ENCODE measurements at places on chromosomes 11 and 22. TPM values are rescaled to one million over a fixed set of nuclear protein-coding genes. Genes with fewer than 3 reads are reported as not detected.

The GAL gene
- not detected for total RNA-seq

The MIOX gene
- not detected for total RNA-seq

- H3K36me3 ChIP-seq, result peaks cover 18% of the 10 kb centered on the region
- H3K27ac ChIP-seq, result no peak overlapping the region
- DNase-seq, result no peak
- H3K4me3 ChIP-seq, result no peak overlapping the region
Measured at GRCh38 chr11:130237282-130238006, 77.3 kb downstream of the ZBTB44 start.

DNA sequence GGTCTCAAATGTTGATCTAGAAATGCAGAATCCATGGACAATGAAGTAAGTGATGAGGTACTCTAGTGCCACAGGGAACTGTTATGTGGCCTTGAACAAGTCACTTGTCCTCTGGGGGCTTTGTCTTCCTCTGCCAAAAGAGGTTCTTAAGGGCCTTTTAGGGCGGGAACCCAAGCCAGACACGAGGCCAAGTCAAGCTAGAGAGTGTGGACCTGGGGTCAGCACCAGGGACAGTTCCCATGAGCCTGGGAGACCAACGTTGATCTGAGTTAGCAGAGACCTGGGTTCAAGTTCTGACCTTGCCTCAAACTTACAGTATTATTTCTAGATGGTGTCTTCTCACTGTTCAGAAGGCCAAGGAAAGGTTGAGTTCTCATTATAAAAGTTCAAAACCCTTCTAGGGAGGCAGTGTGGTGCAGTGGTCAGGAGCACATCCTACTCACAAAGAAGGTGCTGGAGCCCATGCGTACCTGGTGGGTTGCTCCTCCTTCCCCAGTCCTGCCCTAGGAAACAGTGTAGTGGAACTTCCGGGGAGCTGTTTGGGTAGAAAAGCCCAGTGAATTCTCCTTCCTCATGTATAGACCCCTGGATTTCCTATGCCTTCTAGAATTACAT lies 121.5 kb downstream of the CHST1 start:
- no peak for DNase-seq
- H3K27me3 ChIP-seq, result no peaks in the 10 kb centered on the region
- H3K27ac ChIP-seq, result no peak overlapping the region
- no peak overlapping the region for H3K4me3 ChIP-seq
- no peaks in the 10 kb centered on the region for H3K36me3 ChIP-seq

DNA sequence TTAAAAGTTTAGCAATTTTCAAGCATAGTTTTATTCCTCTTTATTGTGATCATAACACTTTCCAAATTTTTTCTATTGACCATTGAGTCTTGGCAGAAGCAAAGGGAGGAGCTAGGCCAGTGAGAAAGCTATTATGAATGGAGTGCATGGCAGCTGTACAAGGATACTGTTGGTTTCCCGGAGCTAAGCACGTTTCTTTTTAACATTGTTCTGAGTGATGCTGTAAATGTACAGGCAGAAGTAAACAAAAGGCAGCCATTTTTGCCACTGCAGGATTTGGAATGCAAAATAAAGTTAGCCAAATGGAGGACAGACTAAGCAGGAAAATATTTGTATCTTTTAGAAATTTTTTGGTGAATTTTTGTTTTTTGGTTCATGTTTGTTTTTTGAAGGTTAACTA lies 16.2 kb downstream of the CBL start:
- H3K4me3 ChIP-seq, result no peak overlapping the region
- H3K27ac ChIP-seq, result no peak overlapping the region
- no peaks in the 10 kb centered on the region for H3K27me3 ChIP-seq
- H3K36me3 ChIP-seq, result no peaks in the 10 kb centered on the region
- H3K4me1 ChIP-seq, result no peaks in the 10 kb centered on the region

GRCh38 chr11:32034680-32035079 lies 56.2 kb upstream of the RCN1 start:
- no peak overlapping the region for H3K27ac ChIP-seq
- no peak overlapping the region for H3K4me3 ChIP-seq
- H3K27me3 ChIP-seq, result no peaks in the 10 kb centered on the region
- no peak for DNase-seq
- H3K4me1 ChIP-seq, result no peaks in the 10 kb centered on the region

DNA sequence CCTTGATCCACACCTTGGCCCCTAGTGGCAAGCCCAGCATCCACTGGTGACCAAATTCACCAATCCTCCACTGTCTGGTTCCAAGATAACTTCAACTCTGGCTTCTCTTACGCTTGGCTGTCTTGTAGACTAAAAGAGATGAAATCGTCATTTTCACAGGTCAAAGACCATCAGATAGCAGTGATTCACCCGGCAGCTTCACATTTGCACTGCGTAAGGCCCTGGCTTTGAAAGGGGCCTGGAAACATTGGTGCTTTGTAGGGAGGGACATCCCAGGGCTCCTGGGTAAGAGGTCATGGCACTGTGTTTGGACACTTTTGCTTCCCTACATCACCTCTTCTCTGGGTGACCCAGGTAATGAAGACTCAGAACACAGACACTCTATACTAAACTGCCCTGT lies 30.1 kb upstream of the FADD start:
- no peak for DNase-seq
- H3K27ac ChIP-seq, result no peak overlapping the region
- no peaks in the 10 kb centered on the region for H3K36me3 ChIP-seq
- no peak overlapping the region for H3K4me3 ChIP-seq
- H3K4me1 ChIP-seq, result no peaks in the 10 kb centered on the region
- no peaks in the 10 kb centered on the region for H3K27me3 ChIP-seq

GRCh38 chr11:76206327-76207081 lies at the start of gene WNT11:
Gene WNT11 (minus strand): TSS chr11:76206502. CDS start chr11:76206407, 95 bp downstream.
- no peaks in the 10 kb centered on the region for H3K27me3 ChIP-seq
- H3K4me3 ChIP-seq, result peak within 1 kb of the TSS; percentile 23
- peaks cover 48% of the 10 kb centered on the region for H3K4me1 ChIP-seq
- H3K27ac ChIP-seq, result peak within 1 kb of the TSS; percentile 28
- H3K36me3 ChIP-seq, result peaks cover 11% of the 10 kb centered on the region

DNA sequence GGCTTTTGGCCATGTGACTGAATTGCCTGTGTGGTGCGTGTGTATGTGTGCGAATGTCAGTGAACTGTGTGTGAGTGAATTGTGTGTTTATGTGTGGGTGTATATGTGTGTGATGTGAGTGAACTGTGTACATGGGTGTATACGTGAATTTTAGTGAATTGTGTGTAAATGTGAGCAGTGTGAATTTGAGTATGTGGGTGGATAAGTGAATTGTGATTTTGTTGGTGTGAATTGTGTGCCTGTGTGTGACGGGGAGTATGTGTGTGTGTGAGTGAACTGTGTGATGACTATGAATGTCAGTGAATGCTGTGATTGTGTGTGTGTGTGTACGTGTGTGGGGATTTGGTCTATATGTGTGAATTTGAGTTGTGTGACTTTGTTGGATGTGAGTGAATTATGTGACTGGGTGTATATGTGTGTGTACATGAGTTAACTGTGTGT lies 3.5 kb downstream of the DDTL start:
- no peak overlapping the region for H3K4me3 ChIP-seq
- no peaks in the 10 kb centered on the region for H3K27me3 ChIP-seq
- no peak overlapping the region for H3K27ac ChIP-seq
- no peaks in the 10 kb centered on the region for H3K4me1 ChIP-seq

DNA sequence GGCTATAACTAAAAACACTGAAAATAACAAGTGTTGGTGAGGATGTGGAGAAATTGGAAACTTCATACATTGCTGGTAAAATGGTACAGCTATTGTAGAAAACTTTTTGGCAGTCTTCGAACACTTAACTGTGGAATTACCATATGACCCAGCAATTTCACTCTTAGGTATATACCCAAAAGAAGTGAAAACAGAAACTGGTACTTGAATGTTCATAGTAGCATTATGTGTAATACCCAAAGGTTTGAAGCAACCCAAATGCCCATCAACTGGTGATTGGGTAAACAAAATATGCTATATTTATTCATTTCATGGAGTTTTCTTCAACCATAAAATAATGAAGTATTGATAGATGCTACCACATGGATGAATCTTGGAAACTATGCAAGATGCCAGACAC lies 40.8 kb upstream of the FTH1 start:
- H3K4me1 ChIP-seq, result no peaks in the 10 kb centered on the region
- no peaks in the 10 kb centered on the region for H3K36me3 ChIP-seq
- no peak overlapping the region for H3K4me3 ChIP-seq
- no peak for DNase-seq

The DRD4 gene
- total RNA-seq, result not detected

The SC5D gene
- total RNA-seq, result 48.9 TPM

The SMC1B gene
- total RNA-seq, result not detected

- no peak overlapping the region for H3K4me3 ChIP-seq
- H3K27ac ChIP-seq, result no peak overlapping the region
- no peaks in the 10 kb centered on the region for H3K4me1 ChIP-seq
- no peaks in the 10 kb centered on the region for H3K36me3 ChIP-seq
- peak; percentile 71 for DNase-seq
- no peaks in the 10 kb centered on the region for H3K27me3 ChIP-seq
Measured at GRCh38 chr11:7098235-7098832, 9.5 kb downstream of the RBMXL2 start.

The FXYD6 gene
- total RNA-seq, result 70.0 TPM

- peaks cover 8% of the 10 kb centered on the region for H3K4me1 ChIP-seq
- peak overlapping the region; percentile 73 for H3K4me3 ChIP-seq
- DNase-seq, result peak; percentile 86
- H3K27me3 ChIP-seq, result no peaks in the 10 kb centered on the region
- H3K36me3 ChIP-seq, result no peaks in the 10 kb centered on the region
Measured at GRCh38 chr22:17639247-17639741, 737 bp downstream of the BCL2L13 start.

DNA sequence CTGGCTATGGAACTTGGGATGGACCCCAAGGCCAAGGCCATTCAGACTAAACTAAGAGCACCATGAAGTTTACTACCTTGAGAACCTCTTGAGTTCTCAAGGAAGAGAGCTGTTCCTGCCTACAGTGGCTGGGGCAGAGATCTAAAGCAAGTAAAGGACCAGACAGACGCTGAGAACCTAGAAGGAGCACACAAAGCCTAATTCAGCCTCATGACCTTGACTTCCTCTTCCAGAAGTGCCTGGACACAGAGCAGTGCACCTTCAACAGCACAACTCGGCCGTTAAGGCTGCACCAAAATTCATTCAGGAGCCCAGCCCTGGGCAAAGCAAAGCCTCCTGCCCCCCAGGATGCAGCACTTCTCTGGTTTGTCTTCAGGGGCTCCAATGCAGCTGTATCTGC lies 82.9 kb upstream of the AKIP1 start:
- no peak overlapping the region for H3K27ac ChIP-seq
- H3K27me3 ChIP-seq, result no peaks in the 10 kb centered on the region
- H3K4me3 ChIP-seq, result no peak overlapping the region
- H3K4me1 ChIP-seq, result no peaks in the 10 kb centered on the region
- no peak for DNase-seq

DNA sequence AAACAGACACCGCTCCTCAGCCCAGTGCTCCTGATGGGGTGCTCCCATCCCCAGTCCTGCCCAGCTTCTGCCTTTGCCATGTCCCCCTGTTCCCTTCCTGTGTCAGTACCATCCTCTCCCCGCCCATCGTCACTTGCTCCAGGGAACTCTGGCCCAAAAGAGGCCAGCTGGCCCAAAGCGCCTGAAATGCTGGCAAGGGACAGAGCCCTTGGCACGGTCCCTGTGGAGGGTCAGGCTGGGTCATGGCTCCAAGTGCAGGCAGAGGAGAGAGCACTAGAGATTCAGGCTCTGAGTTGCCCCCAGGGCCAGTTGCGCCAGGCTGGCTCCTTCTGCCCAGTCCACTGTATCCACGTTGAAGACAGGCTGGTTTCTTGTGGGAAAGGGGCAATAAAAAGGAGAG lies 8.4 kb upstream of the HDHD5 start:
- H3K27ac ChIP-seq, result peak overlapping the region; percentile 58
- DNase-seq, result no peak
- H3K36me3 ChIP-seq, result no peaks in the 10 kb centered on the region
- H3K4me1 ChIP-seq, result no peaks in the 10 kb centered on the region
- H3K4me3 ChIP-seq, result no peak overlapping the region

DNA sequence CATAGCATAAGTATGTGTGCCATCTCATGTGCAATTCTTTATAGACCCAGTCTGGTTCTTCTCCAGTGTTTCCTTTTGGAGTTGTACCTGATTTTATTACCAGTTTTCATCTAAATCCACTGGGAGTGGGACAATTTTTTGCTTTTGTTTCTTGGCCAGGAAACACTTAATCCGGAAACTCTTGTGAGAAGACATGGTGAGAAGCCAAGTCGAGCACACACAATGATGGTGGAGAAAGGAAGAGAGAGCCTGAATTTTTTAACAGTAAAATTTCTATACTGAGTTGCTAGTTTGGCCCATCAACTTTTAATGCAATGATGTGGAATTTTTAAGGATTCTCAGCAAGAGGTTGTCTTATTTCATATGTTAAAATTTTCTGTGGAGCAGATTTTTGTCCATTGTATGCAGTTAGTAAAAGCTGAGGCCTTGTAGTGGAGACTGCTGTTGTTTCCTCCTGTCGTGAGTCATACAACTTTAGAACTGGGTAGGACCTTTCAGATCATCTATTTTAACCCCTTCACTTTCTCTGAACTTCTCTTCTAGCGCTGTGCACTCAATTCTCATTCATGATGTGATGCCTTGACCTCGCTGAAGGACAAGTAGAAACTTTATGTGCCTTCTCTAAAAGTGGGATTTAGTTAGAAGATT lies 17.1 kb downstream of the FAR1 start:
- no peak overlapping the region for H3K4me3 ChIP-seq
- no peak for DNase-seq
- no peak overlapping the region for H3K27ac ChIP-seq
- no peaks in the 10 kb centered on the region for H3K36me3 ChIP-seq
- no peaks in the 10 kb centered on the region for H3K27me3 ChIP-seq
- H3K4me1 ChIP-seq, result no peaks in the 10 kb centered on the region

The CASTOR1 gene
- total RNA-seq, result 26.5 TPM

DNA sequence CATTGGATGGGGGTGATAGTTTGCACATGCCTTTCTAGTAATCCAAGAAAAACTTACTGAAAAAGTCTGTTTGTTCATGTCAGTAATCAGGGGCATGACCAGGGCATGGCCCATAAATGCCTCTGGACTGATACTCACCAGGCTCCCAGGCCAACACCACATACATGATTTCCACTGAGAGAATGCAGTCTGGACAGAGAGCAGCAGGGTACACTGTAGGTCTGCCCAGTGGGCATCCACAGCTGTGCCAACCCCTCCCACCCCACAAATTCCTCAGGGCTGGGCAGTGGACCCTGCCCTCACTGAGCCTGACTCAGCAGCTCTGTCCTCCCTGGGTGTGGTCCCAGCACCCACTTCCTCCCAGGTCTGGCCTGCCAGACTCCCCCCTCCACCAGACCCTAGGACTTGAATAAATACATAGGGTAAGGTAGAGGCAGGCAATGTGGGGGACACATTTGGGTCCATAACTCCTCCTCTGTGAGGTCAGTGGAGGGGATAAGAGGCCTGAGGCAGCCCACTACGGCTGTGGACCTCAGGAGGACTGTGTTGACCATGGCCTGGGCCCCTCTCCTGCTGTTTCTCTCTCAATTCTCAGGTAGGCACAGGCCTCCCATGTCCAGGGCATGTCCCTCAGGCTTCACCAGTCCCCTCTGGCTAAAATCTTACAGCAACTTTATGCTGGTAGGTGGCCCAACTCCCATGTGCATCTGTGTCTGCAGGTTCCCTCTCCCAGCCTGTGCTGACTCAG lies 92.2 kb upstream of the TOP3B start:
- no peaks in the 10 kb centered on the region for H3K27me3 ChIP-seq
- no peaks in the 10 kb centered on the region for H3K4me1 ChIP-seq
- no peak for DNase-seq
- no peaks in the 10 kb centered on the region for H3K36me3 ChIP-seq
- H3K27ac ChIP-seq, result no peak overlapping the region

The RASGRP2 gene
- 20.0 TPM for total RNA-seq
